Activated CD8-positive, alpha-beta memory T cell treated with anti-CD3 and anti-CD28 coated beads for 48 hours (primary cell): ENCODE measurements at places on chromosomes 4 and X.

DNA sequence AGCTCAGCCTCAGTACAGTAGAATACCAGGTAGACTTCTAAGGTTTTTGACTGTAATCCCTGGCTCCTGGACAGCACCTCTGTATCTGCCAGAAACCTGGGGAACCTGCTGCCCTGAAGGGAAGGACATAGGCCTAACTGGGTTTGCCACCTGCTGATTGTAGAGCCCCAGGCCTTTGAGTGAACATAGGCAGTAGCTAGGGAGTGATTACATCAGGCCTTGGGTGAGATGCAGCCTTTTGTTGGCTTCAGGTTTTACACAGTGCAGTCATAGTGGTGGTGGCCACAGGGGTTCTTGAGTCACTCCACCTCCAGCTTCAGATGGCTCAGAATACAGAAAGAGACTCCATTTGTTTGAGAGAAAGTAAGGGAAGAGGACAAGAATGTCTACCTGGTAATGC is 19.3 kb downstream of the IQCM start:
- DNase-seq: no peak

DNA sequence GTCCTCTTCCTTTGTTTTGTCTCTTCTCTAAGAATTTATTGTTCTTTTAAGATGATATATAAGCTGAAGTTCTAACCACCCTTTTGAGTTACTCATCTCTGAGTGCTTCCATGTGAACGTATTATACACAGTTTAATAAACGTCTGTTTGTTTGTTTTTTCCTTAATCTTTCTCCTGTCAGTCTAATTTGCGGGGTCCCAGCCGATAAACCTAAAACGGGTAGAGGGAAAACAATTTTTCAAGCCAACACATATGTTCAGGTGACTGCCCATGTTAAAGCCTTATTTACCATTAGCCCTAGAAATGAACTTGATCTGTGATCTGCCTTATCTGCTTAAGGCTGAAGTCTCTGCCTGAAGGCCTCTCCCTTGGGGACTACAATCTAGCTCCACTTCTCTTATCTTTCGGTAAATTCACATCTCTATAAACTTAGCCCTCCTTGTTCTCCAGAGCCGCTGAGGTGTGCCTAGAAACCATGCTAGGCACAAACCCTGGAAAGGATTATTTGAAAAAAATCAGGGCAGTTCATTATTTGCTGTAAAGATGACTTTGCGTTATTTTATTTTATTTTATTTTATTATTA is 158.8 kb downstream of the CAMK2D start:
- DNase-seq: no peak

- DNase-seq: no peak
These were observed 202.6 kb upstream of the GYPA start for GRCh38 chr4:144342949-144343760.

DNA sequence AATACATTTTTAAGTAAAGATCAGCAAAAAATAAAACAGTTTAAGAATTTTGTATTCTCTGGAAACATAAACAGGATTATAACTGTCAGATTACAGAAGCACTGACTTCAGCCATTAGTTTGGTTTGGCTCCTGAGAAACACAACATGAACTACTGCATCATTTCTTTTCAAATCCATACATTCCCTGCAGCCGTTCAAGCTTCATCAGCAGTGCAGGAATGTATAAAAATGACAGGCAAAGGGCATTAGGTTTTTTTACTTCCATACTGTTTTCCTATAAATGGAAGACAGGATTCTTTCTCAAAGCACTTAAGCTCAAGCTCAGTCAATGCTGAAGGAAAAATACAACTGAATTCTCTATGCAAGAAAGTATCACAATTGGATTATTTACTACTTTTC is 4.2 kb upstream of the MAB21L2 start:
- DNase-seq: no peak

DNA sequence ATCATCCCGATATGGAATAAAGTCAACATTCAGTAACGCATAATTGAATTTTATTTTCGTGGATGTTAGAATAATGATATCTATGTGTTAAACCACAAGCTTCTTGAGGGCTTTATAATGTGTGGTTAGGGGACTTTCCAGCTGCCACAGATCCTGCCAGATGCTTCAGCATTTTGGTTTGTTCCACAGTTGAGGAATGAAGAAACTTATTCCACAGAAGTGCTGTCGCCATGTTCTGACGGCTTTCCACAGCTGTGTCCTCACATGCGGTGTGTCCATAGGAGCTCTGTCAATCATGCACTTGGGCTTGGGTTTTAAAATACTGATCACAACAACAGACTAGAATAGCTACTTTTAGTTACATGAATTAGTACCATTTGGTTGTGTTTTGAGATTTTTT is 411.9 kb downstream of the TRIML1 start:
- DNase-seq: no peak

DNA sequence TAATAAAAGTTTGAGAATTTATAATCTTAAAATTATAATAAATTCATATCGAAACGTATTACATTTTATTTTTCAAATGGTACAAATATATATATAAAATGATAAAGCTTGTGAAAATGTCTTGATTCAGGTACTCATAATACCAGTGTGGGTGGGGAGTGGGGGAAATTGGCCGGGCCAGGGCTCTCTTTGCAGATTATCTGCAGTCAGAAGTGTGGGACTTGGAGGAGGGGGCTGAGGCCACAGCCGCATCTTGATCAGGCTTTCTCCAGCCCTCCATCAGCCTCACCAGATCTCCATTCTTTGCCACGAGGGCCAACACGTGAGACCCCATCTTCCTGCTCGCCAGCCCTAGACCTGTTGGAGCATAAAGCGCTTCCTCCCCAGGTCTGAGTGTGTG is 86.7 kb downstream of the STIM2 start:
- no peak for DNase-seq

GRCh38 chrX:155718972-155719586 is 106.3 kb upstream of the TMLHE start:
- no peak for DNase-seq

GRCh38 chr4:4950561-4951290 is 68.5 kb downstream of the CYTL1 start:
- DNase-seq: no peak

- no peak for DNase-seq
These were observed 82.0 kb upstream of the PSAPL1 start for GRCh38 chr4:7516773-7517144.

- no peak for DNase-seq
These were observed 180.2 kb downstream of the FRAS1 start for GRCh38 chr4:78237360-78237759.

GRCh38 chr4:103201253-103201652 is 3.1 kb upstream of the CENPE start:
- no peak for DNase-seq

DNA sequence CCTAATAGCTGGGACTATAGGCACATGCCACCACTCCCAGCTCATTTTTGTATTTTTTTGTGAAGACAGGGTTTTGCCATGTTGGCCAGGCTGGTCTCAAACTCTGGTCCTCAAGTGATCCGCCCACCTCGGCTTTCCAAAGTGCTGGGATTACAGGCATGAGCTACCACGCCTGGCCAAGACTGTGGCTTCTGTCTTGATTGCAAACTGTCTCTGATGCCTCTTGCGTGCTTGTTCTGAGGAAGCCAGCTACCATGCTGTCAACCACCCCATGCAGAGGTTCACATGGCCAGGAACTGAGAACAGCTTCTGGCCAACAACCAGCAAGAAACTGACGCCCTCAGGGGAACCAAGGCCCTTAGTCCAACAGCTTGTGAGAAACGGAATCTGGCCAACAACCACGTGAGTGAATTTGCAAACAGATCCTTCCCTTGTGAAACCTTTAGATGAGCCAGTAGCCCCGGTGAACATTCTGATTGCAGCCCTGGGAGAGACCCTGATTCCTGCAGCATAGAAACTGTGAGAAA is 71.2 kb downstream of the SUPT20HL2 start:
- DNase-seq: no peak

- DNase-seq: no peak
These were observed 403 bp upstream of the LGI2 start for GRCh38 chr4:25031077-25031621.

GRCh38 chr4:182975806-182976205 is 58.6 kb upstream of the DCTD start:
- DNase-seq: no peak

GRCh38 chr4:567457-568350 is 8.4 kb downstream of the TMEM271 start:
- DNase-seq: no peak

DNA sequence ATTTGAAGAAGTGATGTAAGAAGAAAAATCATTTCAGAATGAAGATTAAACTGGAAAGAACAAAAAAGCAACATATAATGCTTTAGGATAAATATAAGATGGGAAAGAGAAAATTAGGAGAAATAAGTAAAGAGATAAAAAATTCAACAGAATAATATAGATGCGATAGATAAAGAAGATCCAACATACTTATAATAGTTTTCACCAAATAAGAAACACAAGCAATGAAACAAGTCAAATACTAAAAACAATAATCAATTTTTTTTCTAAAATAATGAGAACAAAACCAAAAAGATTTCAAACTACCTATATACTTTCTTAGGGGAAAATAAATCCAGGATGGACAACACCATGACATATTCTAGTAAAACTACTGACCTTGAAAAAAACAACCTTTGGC is 10.1 kb upstream of the DKK2 start:
- DNase-seq: no peak

GRCh38 chrX:7596822-7597221 is 246.1 kb upstream of the VCX start:
- DNase-seq: no peak

GRCh38 chr4:168694667-168695066 is 197.8 kb downstream of the PALLD start:
- no peak for DNase-seq

- no peak for DNase-seq
These were observed 15.9 kb upstream of the FAM13A start for GRCh38 chr4:89072921-89073320.

GRCh38 chr4:1448589-1449420 is 42.6 kb upstream of the NKX1-1 start:
- DNase-seq: no peak
